IPS-NIHi11 (cell line): ENCODE measurements at places on chromosomes 3 and 15.

GRCh38 chr15:58677426-58677825, 72.1 kb downstream of the ADAM10 start:
- no peak for DNase-seq

DNA sequence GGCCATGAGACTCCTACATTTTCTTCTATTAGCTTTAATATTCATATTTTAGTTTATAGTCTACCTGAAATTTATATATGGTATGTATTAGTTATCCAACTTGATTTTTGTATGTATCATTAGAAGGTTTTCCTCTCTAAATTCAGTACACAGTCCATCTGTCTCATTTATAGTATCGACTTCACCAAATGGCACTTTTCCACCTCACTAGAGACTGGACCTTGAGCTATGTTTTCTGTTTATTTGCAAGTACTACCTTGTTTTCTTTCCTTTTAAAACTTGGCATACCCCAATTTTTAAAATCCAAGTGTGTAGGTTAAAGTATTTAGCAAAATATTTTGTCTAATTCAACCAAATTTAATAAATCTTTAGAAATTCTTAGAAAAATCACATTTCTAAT, 1137.5 kb downstream of the NSUN3 start:
- no peak for DNase-seq

DNA sequence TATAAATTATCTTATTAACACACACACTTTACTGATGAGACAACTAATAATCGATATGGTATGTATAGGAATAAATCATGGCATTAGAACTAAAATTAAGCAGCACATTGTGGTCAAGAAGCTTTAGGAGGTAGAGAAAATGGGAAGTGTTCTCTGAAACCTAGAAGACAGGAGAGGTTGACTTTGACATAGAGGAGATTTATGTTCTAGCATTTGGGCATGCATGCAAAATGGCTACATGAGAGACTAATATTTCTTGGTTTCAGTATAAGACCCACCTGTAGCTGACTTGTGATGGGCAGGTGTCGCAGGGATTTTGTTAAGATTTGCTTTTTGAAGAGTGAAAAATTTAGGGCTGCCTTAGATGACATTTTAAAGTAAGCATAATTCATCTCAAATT, 209.7 kb upstream of the POU1F1 start:
- DNase-seq, result no peak

DNA sequence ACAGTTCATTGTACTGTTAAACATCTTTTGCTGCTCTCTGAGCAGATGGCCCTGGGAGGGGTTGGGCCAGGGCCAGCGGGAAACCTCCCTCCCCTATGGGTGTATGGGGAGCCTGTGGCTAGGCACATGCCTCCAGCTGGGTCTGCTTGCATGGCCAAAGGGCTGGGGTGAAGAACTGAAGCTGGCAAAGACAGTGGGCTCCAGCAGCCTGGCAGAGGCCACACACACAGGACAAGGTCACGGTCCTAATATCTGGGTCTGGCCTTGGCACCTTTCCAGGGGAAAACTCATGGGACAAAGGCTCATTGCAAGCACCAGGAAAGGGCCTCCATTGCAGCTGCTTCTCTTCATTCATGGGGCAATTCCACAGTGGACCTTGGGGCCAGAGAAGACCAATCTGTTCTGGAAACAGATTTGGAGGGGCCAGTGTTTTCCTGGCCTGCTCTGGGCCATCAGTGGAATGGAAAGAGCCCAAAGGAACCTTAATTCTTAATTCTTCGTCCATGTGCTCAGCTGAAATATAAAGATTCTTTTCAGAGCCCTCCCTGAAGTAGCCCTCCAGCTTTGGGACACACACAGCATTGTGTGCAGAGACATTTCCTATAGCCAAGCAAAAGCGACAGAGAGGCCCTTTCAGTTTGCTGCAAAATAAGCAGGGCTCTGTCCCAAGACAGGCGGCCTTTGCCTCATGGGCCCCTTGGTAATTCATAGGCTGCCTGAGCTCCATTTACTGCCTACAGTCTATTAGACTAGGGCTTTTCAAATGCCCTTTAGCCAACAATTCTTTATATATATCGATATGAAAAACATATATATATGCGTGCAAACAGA, 11.3 kb upstream of the LIMD1 start:
- DNase-seq, result no peak

GRCh38 chr3:16975083-16975482, 90.3 kb downstream of the PLCL2 start:
- DNase-seq, result no peak

DNA sequence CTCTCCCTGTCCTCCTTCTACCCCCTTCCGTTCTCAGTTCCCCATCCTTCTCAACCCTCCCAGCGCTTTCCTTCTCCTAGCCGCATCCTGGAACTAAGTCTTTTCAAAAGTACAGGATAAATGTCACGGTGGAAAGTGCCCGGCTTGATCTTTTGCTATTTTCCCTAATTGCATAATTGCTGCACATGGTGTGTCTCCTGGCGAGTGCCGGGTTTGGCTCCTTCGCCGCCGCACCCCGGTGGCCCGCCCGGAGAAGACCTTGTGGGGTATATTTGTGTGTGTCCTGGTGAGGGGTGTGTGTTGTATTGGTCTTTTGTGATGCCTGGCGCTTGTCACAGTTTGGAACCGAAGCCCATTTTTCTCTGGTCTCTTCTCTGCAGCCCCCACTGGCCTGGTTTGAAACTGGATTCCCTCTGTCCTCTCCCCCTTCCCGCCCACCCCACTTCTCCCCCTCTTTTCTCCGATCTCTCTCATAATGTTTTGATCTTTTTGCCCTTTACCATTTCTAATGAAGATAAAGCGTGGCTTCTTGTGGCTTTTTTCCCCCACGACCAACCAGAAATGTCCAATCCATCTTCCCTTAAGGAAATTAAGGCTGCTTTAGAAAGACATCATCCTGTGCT, 692 bp downstream of the UBE2E2 start:
- DNase-seq, result peak; percentile 23

DNA sequence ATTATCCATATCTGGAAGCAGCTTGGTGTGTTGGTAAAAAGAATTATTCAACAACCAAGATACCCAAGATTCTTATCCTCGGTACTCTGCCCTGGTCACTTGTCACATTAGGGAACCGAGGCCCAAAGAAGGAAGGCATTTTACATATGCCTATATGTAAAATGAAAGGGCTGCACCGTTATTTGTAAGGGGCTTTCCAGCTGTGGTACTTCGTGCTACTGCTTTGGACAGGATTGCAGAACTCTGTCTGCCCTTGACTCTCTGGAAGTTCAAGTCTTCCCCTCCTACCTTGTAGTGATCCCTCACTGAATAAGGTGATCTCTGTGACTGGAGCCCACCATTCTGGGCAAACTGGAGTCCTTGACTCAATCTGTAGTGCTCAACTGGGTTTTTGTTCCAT, 198.9 kb upstream of the TOPAZ1 start:
- DNase-seq, result no peak

GRCh38 chr3:71045212-71045916, 538.2 kb downstream of the FOXP1 start:
- no peak for DNase-seq

GRCh38 chr3:132073771-132074170, 39.0 kb upstream of the CPNE4 start:
- no peak for DNase-seq
